ENCODE measurements at places on chromosomes 1 and 21. TPM values are rescaled to one million over a fixed set of nuclear protein-coding genes. Genes with fewer than 3 reads are reported as not detected.

RNU1-1 gene
- total RNA-seq: under 0.01 TPM

PGLYRP3 gene
- total RNA-seq: not detected

B3GALT5 gene
- total RNA-seq: 0.08 TPM

OR10R2 gene
- total RNA-seq: not detected

FAM151A gene
- not detected for total RNA-seq

MROH9 gene
- not detected for total RNA-seq

OR14K1 gene
- not detected for total RNA-seq

BRINP2 gene
- total RNA-seq: 0.39 TPM

NBPF20 gene
- 1.0 TPM for total RNA-seq

PADI4 gene
- not detected for total RNA-seq

MYOC gene
- 0.13 TPM for total RNA-seq

SLC9C2 gene
- not detected for total RNA-seq

TMPRSS3 gene
- not detected for total RNA-seq

GBP7 gene
- total RNA-seq: not detected

FAM163A gene
- 0.26 TPM for total RNA-seq
